ENCODE measurements at places on chromosomes 13 and 19.

- DNase-seq: no peak
Observed at GRCh38 chr19:23505738-23506137, 110.5 kb upstream of the ZNF91 start.

DNA sequence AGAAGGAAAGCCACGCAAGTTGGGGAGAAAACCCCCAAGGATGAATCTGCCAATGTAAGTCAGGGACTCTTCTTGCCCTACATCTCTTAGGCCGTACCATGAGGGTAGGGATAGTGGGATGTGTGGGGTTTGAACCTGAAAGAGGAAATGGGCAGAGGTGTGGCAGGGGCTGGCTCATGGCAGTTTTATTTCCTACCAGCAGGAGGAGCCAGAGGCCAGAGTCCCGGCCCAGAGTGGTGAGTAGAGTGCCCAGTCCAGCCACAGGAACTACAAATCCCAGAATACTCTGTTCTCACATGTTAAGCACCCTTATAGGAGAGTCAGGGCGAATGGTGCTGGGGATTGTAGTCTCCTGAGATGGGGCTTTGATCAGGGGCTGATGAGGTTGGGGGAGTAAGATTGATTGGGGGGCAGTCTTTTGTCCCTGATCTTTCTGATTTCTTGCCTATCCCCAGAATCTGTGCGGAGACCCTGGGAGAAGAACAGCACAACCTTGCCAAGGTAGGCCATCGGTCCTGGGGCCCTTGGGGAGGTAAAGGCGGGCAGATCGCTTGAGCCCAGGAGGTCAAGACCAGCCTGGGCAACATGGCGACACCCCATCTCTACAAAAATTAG is 16.5 kb downstream of the VASP start:
- no peak for DNase-seq

DNA sequence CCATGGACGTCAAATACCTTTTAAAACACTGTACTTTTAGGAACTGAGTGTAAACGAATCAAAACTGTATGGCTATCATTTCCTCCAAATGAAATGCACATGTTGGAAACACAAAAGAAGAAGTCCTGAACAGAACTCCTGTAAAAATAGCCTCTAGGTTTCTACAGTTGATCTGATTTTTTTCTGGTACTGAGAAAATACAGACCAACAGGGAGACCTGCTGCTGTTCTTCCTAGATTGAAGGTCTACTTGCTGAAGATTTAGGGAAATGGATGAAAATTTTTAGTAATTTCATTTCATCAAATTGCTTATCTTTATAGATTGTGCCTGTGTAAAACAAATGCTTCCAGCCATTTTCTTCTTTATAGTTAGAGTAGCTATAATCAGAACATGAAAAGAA is 520.4 kb downstream of the SLITRK6 start:
- no peak for DNase-seq

GRCh38 chr13:26246154-26246553 is 7.8 kb upstream of the CDK8 start:
- DNase-seq: no peak

DNA sequence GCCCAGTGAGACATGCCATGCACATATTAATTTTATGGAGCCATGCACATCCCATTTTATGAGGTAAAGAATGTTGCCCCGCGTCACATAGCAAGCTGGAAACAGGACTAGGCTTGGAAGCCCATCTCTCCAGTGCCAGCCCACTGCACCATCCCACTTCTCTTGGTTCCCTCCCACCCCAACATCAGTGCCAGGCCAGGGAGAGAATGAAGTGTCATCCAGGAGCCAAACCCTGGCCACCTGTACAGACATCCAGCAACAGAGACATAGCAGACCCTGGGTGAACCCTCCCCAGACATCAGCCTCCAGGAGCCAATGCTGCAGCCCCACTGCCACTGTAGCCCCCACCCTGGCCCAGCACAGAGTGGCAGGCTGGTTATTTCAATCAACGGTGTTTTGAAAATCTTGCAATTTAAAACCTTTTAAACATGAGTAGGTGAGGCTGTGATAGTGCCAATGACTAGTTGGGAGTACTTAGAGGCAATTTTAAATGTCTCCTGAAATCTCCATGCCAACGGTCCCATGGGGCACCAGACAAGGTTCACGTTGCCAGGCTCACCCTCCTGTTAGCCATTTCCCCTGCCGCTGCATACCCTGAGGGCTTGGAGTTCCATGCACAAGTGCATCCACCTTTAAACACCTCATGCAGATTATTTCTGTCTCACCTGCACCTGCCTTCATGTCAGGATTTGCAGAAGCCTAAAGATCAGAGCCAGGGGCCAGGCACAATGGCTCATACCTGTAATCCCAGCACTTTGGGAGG is 34.7 kb downstream of the VSTM2B start:
- DNase-seq: no peak
